ENCODE measurements at places on chromosomes 7 and 10.

DNA sequence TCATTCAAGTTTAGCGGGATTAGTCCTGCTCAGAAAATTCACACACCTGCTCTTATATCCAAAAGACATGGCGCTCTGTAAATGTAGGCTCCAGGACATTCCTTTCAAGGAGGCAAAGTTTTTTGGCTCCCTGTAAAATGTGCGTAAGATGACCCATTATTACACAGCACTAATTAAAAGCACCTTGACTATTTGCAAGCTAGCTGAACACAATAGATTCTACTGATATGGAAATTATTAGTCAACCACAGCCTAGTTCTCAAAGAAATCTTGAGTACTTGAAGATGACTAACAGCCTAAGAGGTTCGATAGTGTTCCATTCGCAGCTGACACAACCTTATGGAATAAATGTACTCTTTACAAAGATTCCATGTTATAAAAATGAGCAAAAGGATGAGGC is 175.2 kb downstream of the BMPER start:
- DNase-seq = no peak

DNA sequence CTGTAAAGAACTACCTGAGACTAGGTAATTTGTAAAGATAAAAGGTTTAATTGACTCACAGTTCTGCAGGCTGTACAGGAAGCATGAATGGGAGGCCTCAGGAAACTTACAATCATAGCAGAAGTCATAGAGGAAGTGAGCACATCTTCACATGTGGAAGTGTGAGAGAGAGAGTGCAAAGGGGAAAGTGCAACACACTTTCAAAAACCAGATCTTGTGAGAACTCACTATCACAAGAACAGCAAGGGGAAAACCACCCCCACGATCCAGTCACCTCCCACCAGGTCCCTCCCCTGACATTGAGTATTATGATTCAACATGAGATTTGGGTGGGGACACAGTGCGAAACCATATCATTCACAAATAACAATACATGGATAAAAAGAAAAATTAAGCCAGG is 24.5 kb downstream of the AVL9 start:
- no peak for DNase-seq

DNA sequence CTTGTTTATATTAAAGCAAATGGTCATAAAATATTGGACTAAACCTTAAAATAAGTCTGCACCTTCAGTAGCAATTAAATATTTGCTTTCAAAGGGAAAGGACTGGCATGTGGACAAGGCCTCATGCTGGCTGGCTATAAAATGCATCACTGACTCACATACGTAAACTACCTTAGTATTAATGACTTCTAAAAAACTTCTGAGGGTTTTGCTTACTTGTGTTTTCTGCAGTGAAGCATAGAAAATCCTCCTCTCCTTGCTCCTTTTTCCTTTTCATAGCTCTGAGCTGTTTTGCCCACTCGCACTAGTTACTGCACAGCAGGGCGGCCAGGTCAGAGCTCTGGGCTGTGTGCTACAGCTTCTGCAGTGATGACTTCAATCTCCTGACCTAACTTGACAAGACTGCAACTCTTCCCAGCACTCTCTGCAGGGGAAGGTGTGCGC is 82.3 kb downstream of the CUL2 start:
- no peak for DNase-seq

GRCh38 chr7:28984631-28985030 is 26.5 kb upstream of the TRIL start:
- DNase-seq = no peak

DNA sequence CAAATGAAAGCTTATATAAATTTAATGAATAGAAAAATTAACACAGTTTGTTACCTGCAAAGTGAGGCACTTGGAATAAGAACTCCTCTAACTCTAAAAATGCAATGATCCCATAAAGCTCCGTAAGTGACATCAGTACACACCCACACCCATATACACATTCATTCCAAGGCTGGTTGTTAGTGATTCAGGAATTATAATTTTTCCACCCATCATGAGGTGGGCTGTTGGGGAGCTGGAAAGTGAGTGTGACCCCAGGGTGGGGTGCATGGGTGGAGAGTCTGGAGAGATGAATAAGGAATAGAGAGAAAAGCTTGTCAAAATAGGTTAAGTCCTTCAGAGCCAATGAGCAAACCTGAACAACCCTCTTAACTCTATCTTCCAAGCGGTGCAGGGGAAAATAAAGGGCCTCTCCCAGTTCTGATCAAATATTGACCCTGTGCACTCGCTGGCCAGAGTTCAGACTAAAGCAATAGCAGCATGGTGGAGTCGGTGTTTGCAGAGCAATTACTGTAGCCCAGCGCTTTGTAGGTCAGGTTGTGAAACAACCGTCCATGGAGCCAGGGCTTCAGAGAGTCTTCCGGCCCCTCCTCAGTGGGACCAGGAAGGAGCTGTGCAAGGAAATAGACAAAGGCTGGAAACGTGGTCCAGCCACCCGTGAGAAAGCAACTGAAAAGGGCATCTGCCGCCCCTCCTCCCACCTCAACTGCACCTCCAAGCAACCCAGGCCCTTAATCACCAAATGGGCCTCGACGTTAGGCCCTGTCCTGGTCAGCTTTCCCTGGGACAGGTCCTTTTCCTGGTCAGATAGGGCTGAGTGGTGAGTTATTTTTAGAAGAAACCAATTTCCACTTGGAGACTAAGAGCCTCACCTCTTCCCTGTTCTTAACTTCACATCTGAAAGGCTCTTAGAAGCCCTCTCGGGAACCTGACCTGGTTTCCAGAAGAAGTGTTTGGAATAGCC is 61.2 kb downstream of the SH3PXD2A start:
- DNase-seq = no peak

DNA sequence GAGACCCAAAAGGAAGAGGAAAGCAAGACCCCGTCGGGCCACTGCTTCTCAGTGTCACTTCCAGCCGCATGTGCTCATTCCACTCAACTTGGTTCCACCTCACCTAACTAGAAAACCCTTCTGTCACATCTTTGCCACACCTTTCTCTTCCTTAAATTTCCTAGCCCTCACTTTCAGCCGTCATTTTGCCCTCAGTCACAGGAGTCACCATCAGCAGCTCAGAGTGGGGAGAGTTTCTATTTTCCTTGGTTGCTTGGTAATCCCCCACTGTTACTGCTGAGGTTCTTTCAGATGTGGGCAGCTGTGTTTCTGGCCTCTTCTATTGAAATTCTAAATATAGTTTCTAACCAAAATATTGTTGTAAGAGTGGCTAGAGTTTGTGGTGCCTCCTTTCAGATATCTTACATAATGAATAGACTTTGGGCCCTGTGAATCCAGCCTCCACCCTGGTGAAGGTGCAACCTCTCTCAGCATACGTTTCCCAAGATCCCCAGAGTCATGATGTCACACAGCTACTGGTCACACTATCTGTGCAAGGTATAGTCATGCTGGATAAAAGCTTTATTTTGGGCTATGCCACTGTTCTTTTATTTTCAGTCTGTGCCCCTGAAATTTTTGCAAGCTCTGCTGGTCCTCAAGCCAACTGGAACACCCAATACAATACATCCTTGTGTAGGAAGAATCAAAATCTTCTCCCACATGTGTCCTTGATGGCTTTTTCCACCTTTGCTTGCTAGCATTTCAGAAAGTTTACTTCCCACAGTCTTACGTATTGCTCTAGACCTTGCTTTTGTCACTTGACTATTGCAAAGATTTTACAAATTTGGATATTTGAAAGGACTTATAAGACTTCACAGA is 9.2 kb downstream of the AGBL3 start:
- no peak for DNase-seq

DNA sequence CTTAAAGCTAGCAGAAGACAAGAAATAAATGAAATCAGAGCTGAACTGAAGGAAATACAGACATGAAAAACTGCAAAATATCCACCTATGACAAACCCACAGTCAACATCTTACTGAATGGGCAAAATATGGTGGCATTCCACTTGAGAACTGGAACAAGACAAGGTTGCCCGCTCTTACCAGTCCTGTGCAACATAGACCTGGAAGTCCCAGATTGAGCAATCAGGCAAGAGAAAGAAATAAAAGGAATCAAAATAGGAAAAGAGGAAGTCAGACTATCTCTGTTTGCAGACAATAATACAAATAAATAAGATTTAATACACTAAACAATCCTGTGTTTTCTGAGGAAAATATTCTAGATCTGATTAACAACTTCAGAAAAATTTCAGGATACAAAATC is 570.5 kb upstream of the SEMA3D start:
- no peak for DNase-seq

- no peak for DNase-seq
Observed at GRCh38 chr7:27616914-27617548, 45.7 kb downstream of the HIBADH start.

DNA sequence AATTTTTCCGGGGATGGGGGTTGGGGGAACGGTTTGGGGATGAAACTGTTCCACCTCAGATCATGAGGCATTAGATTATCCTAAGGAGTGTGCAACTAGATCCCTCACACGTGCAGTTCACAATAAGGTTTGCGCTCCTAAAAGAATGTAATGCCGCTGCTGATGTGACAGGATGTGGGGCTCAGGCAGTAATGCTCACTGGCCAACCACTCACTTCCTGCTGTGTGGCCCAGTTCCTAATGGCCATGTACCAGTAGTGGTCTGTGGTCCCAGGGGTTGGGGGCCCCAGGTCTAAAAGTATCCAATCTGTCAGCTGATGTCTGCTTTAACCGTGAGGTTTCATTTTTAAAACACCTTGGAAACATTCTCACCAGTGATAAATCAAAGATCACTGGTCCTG is 2.2 kb downstream of the STN1 start:
- no peak for DNase-seq

DNA sequence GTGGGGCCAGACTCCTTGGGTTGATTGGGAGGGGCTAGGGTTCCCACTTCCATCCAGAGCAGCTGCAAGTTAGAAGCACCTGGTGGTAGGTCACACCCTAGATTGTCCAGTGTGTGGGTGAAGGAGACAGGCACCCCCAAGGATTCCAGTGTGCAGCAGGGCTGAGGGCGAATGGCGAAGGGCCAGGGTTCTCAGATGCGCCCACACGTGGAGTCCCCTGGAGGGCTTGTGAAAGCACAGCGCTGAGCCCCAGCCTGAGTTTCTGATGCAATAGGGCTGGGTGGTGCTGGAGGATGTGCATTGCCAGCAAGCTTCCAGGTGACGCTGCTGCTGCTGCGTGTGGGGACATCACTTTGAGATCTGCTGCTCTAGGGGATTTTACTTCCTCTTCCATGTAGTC is 25.4 kb downstream of the TBATA start:
- no peak for DNase-seq

DNA sequence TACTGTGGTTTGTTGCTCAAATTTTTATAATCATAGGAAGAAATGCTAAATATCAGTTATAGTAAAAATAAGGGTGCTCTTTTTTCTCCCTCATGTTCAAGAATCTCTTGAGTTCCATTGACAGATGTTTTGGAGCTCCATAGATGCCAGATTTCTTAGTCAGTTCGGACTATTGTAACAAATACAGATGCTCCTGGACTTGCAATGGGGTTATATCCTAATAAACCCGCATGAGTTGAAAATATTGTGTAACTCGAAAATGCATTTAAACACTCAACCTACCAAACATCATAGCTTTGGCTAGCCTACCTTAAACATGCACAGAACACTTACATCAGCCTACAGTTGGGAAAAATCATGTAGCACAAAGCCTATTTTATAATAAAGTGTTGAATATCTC is 100.7 kb upstream of the CSTF2T start:
- DNase-seq = no peak

GRCh38 chr7:136143271-136143670 is 166.1 kb upstream of the MTPN start:
- no peak for DNase-seq

DNA sequence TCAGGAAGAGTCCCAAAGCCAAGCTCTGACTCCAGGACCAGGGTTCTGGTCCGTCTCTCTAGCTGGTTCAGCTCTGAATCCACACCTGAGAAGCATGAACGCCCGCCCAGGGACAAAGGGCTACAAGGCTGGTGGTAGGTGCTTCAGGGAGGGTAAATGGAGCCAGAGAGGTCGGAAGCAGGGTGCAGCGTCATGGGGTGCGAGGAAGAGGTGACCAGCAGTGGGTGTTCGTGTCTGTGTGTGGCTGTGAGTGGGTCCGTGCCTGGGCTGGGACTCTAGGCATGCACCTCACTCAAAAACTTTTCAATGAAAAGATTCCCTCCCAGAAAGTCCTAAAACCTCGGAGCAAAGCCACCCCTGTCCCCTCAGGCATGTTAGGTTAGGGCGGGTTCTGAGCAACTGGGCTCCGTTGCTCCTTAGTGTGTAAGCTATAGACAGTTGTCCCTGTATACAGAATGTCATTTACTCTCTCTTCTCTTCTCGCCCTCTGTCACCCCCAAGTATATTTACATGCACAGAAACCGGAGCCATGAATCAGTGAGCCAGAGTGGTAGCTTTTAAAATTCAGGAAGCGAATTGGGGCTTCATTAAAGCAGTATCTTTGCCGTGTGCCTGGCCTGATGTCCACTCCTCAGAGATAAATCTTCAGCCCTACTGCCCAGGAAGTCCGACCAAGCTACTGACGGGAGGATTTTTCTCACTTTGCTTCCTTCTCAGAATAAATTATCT is 12.3 kb upstream of the GATA3 start:
- no peak for DNase-seq

DNA sequence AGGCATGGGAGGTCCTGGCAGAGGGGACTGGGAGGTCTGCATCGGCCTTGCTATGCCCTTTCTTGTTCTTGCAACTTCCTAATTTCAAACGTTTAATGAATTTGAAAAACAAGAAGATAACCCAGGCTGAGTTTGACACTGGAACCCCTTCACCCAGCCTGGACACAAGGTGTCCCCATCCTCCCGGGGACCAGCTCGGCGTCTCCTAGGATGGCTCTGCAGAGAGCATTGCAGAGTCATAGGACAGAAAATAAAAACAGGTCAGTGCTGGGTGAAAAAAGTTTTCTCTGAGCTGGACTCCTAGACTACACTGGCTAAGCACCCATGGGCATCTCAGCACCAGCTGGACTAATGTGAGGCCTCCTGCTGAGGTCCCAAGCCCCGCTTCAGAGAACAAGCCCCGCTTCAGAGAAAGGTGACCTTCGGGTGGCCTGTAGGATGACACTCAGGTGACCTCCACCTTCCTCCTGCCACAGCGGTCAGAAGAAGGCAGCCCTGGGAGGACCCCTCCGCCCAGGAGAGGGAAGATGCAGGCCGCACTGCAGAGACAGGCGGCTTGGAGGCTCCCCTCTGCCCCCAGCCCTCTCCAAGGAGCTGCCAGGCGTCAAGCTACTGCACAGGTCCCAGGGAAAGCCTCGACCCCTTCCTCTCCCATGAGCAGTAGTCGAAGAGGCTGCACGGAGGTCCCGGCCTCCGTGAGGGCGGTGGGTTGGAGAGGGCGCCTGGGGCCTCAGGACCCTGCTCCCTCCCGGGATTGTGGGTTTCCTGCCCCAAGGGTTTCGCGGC is 9.3 kb upstream of the UNCX start:
- DNase-seq = no peak

GRCh38 chr10:128843972-128844371 is 623.1 kb upstream of the MGMT start:
- no peak for DNase-seq

- DNase-seq = no peak
Observed at GRCh38 chr7:70460071-70460470, 671.9 kb upstream of the GALNT17 start.

GRCh38 chr10:33631991-33632390 is 297.5 kb upstream of the NRP1 start:
- no peak for DNase-seq

- no peak for DNase-seq
Observed at GRCh38 chr10:86596266-86596665, 58.1 kb upstream of the OPN4 start.

GRCh38 chr10:25614652-25615051 is 319.4 kb upstream of the MYO3A start:
- no peak for DNase-seq

GRCh38 chr7:90720984-90721760 is 125.1 kb downstream of the CDK14 start:
- DNase-seq = no peak

- DNase-seq = no peak
Observed at GRCh38 chr10:43692051-43692825, 43.6 kb upstream of the ZNF32 start.

GRCh38 chr7:44796034-44796503 is 412 bp upstream of the PPIA start:
- DNase-seq = no peak
